ENCODE measurements at places on chromosomes 1 and 21.

DNA sequence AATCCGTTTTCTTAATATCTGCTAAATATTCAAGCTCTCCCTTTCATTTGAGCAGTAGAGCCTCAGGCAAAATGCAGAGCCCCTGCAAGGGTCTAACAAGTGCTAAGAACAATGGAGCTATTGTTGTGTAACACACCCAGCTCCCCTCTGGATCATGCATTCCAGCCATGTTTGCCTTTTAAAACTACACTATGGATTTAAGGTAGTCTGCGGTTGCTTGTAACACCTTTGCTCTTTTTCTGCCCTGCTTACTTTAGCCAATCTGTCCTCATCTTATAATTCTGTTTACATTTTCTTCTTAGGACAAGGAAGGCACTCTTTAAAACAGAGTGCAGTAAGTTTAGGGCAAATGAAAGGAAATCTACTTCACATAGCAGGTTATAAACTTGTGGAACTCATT, 60.0 kb upstream of the C1orf105 start:
- no peak for DNase-seq

DNA sequence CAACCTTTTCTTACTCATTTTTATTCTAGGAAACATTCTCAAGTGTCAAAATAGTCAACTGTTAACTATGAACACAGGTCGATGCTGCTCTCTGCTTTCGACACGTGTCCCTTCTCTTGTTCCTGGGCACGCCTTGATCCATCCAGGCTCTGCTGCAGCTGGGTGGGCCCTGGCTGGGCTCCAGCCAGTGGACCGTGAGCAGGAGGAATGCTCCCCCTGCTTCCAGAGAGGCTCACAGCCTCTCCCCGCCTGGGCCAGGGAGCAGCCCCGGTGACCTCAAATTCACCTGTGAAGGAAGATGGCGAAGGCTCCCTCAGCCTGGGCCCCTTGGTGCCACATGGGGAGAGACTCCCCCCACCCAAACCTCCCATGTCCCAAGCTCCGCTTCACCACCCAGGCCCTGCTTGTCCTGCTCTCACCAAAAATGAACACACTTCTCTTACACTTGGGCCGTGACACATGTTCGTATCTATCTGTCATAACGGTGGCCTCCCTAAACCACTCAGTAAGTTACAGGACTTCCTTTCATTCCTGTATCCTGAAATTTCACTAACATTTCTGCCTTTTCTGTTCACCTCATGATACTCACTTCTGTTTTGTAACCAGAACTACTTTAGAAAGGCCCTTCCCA, 24.6 kb upstream of the ADARB1 start:
- no peak for DNase-seq

GRCh38 chr1:218380125-218380977, 35.2 kb downstream of the TGFB2 start:
- DNase-seq = peak; percentile 72

DNA sequence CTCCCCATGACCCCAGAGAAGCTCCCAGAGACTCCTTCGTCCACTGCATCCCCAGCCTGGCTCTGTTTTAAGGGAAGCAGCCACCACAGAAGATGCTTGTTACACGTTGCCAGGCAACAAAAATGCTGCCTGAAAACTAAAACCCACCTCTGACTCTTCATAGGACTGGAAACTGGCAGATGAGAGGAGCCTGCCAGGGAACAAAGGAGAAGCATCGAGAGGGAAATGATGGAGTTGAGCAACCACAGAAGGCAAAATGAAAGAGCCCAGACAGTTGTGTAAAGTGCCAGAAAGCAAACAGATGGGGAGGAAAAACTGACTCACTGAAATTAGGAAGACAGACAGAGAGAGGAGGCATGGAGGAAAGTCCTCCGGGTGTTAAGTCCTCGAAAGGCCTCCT, 118.4 kb downstream of the KCNN3 start:
- no peak for DNase-seq

GRCh38 chr21:44399151-44399954, 45.9 kb downstream of the TRPM2 start:
- DNase-seq = no peak

- DNase-seq = no peak
Observed at GRCh38 chr1:196209265-196209664, 399.0 kb downstream of the KCNT2 start.

GRCh38 chr1:44302541-44302940, 52.5 kb downstream of the ERI3 start:
- no peak for DNase-seq

- DNase-seq = no peak
Observed at GRCh38 chr1:33874636-33875035, 10.8 kb downstream of the HMGB4 start.

GRCh38 chr1:211066781-211067384, 67.1 kb downstream of the KCNH1 start:
- DNase-seq = no peak

DNA sequence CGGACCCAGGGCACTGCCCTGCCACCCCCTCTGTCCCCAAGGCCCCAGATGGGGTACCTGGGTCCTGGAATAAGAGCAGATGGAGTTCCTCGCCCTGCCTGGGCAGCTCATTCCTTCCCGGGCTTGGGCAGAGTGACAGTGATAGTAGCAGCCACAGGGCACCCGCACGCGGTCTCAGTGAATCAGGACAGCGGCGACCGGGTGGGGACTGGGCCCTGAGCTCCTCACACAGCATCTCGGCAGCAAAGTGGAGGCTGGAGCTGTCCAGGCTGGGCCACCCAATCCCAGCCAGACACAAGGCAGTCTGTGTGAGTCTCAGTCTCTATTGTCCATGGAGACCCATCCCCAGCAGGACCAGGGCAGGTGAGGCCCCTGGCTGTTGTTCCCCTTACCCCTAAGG, 37.4 kb upstream of the CCDC27 start:
- no peak for DNase-seq

- DNase-seq = no peak
Observed at GRCh38 chr1:157566484-157567300, 14.4 kb upstream of the FCRL5 start.

GRCh38 chr1:62175568-62176179, 19.0 kb upstream of the L1TD1 start:
- DNase-seq = peak; percentile 35

DNA sequence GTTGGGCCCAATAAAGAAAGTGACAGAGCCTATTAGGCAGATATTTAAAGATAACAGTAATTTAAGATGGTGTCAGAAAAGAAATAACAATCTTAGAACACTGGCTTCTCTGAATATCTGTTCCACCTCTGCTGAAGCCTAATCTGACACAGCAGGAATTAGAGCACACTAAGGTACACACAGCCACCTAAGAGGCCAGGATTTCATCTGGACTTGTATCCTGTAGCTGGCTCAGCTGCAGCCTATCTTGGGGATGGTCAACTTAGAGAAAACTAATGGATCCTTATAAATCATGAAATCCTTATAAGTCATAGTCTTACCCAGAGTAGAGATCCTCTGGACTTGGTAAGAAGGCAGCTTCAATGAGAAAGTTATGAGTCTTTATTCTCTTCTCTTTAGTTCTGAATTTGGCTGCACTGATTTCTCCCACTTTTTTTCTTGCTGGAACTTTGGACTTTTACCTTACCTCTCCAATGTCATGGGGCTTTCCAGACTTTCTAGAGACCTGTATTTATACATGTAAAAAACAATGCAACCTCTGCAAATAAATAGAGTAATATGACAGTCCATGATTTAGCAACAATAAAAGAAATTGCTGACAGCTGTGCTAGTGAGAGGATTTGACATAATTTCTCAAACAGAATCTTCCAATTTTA, at the start of gene GBP7:
Gene GBP7 (minus strand): TSS at position 403 of the 656 bp plus-strand sequence. CDS start 4,068 bp downstream, outside the sequence.
- DNase-seq = no peak
